ENCODE measurements at places on chromosomes 3 and 15.

DNA sequence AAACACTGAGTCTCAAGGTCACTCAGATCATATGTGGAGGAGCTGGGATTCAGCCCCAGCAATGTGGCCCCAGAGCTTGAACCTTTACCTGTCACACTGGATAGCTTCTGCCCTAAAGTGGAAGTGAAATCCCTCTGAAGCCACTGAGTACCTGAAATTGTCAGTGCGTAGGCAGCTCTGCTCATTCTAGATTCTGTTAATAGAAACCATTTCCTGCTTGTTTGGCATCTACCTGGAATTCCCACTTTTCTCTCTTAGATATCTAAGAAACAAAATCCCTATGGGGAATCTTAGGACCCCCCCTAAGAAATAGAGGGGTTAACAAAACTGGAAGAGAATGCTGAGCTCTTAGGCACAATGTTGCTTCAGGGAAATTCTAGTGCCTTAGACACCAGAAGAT, 29.8 kb downstream of the FBXL22 start:
- no peak for DNase-seq

GRCh38 chr3:100044369-100044768, 69.9 kb downstream of the FILIP1L start:
- peak; percentile 3 for DNase-seq

DNA sequence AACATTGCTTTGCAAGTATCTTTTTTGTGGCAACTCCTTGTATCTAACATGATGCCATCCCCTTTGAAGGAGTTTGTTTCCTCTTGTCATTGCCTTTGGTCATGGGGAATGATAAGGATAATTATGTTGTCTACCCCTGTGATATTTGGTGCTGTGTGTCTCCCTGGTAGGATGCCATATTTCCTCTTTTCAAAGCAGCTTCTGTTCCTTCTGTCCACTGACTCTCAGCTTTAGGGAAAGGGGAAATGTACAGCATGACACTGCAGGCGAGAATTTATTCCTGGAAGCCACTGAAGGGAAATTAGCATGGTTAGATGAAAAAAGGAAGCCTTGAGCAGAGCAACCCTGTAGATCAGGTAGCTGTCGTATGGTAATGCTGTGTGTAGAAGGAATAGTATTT, 576.7 kb downstream of the CADM2 start:
- no peak for DNase-seq

- no peak for DNase-seq
Measured at GRCh38 chr3:101038393-101038792, 45.2 kb upstream of the ABI3BP start.

- no peak for DNase-seq
Measured at GRCh38 chr3:189718215-189718614, 87.0 kb downstream of the TP63 start.

DNA sequence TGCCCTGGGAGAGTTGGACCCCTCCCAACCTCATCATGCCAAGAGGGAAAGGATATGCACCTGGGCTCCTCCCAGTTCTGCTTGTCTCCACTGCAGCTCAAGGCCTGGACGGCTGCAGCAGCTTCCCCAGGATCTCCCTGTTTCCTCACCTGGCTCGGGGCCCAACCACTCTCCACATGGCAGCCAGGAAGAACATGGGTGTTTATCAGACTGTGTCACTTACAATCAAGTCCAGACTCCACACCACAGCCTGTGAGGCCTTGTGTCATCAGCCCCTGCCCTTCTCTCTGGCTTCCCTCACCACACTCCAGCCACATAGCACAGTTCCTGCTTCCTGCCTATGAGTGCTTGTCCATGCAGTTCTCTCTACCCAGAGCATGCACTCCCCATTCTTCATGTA, 534.4 kb downstream of the EPHB1 start:
- no peak for DNase-seq

DNA sequence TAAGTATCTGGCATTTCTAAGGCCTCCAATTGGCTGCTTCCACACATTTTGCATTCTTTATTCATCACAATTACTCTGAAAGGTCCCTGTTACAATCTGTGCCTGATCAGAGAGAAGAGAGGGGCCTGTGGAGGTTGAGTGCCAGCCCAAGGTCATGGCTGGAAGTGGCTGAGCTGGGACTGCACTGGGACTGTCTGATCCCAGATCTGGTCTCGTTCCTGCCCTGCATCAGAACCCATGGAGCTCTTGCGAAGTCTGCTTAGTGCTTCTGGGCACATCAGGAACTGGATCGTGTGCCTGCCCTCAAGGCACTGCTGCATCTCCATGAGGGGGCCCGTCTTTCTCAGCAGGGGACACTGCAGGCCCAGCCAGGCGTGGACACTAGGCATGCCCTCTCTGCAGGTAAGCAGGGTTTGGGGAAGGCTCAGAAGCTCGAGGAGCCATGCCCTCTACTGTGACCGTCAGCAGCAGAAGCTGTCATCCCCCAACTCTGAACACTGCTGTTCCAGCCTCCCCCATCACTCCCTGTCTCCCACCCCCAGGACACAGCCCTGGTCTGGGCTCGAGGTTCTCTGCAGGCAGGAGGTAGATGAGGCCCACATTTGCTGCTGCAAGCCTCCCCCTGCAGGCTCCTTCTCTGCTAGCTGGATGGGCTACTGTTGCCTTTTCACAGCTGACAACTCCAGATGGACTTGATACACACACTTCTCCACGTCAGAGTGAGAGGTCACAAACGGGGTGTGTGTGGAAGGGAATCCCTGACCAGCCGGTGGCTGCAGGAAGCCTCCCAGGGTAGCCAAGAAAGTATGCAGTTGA, 96.5 kb upstream of the PRR23E start:
- DNase-seq = no peak

DNA sequence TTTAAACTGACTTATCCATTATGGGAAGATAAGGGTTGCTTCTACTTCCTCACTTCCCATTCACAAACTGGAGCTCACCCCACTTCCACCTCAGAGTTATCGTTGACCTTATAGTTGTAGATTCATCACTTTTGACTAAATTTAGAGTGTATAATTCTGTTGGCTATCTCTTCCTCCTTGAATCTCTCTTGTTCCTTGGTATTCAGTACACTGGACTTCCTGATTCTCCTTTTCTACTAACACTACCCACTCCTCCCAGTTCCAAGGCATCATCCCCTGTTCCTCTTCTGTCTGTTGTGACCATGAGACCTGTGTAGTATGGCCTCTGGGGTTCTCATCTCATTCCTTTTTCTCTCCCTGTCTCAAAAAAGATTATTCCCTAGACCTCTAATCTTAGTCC, 5.9 kb upstream of the GPR87 start:
- DNase-seq = no peak

DNA sequence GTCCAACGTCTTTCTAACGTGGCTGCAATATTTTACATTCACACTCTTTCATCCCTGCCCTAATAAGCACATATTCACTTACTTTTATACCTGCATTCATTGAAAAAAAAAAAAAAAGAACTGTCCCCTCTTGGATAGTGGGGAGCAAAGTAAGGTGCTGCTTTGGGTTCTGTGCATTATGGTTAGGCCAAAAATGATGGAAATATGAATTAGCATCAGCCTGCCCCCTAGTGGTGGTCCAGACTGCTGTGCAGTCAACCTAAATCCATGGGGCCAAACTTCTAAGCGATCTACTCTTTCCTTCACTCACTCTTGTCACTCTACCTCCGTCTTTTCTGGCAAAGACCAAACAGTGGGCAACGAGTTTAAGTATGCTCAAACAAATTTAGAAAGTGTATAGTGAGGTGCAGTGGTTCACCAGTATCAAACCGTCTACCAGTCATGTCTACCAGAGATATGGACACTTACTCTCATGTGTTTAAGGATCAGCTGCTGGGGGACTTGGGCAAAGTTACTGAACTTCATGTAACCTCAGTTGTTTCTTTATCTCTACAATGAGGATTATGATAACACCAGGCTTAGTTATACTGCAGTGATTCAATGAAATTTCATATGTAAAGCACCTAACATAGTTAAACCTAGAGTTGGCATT, 61.5 kb upstream of the GRM7 start:
- peak; percentile 4 for DNase-seq

DNA sequence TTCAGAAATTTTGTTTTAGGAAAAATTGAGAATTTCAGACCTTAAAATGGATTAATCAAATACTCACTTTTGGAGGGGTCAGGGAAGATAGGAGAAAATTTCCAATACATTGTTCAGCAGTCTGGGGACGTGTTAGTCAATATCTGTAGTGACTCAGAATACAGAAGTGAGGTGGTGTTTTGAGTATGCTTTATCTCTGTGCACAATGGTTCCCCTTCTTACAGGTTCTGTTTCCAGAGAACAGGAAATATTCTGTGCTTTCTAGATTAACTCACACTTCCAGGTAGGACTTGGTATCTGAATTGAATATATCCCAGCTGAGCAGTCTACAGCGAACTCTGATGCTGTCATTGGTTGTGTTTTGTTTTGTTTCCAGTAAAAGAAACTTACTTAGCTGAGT, 30.7 kb upstream of the CCDC54 start:
- DNase-seq = no peak

DNA sequence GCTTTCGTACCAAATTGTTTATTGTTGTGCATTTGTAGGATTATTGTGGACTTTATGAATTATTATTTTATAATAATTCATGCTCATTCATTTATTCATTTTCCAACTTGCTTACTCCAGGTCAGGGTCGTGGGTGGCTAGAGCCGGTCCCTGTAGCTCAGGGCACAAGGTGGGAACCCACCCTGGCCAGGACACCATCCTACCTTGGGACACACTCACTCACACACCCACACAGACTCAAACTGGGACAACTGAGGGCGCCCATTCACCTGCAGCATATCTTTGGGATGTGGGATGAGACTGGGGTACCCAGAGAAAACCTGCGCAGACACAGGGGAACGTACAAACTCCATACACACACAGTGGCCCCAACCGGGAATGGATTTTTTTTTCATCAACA, 40.6 kb downstream of the SSUH2 start:
- DNase-seq = no peak

- peak; percentile 27 for DNase-seq
Measured at GRCh38 chr15:95291898-95292472, 1038.5 kb upstream of the NR2F2 start.

DNA sequence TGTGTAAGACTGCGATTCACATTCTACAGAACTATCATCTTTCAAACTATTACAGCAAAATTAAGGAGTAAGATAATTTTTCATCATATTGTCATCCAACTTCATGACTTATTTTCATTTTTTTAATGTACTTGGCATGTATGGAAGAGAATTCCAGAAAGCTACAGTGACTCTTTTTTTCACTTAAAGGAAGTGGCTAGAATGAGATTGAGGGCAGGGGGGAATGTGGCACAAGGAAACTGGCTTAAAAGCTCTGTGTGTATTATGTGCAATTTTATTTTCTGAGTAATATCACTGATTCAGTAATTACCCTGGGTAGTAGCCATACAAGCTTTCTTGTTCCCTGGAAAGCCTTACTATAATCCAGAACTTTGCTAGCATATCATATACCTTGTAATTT, 94.6 kb downstream of the FILIP1L start:
- DNase-seq = no peak

GRCh38 chr3:31575448-31575847, 42.7 kb downstream of the STT3B start:
- DNase-seq = no peak

DNA sequence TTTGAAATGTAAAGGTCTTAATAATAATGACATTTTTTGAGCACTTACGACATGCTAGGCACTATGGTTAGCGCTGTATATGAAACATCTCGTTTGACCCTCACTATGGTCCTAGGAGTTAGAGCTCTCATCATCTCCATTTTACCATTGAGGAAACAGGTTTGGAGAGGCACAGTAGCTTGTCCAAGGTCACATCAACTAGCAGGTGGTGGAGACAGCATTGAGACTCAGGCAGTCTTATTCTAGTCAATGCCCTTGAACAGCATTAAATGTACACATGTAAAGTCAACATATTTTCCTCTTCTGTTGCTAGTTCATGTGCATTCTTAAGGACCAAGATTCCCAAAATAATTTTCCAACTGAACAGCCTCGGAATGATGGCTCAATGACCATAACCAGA, 4.8 kb downstream of the ARHGEF3 start:
- DNase-seq = no peak
